Lung microvascular endothelial cell (primary cell): ENCODE measurements at places on chromosomes 2 and 18. TPM values are rescaled to one million over a fixed set of nuclear protein-coding genes. Genes with fewer than 3 reads are reported as not detected.

C2orf80 gene
- not detected in 2 replicates for total RNA-seq

ZNF24 gene
- total RNA-seq = 20.7 and 32.1 TPM in 2 replicates

PXDN gene
- total RNA-seq = 140 and 179 TPM in 2 replicates

FOXI3 gene
- not detected in 2 replicates for total RNA-seq

NPPC gene
- total RNA-seq = 0.20 TPM in 1 of 2 replicates, not detected in the other

FEV gene
- not detected in 2 replicates for total RNA-seq

NYAP2 gene
- total RNA-seq = not detected in 2 replicates

SRD5A2 gene
- not detected in 2 replicates for total RNA-seq

GKN2 gene
- not detected in 2 replicates for total RNA-seq

ANKRD30BL gene
- total RNA-seq = not detected in 2 replicates

KLHL14 gene
- total RNA-seq = 0.44 and 1.6 TPM in 2 replicates

RBM44 gene
- total RNA-seq = 0.22 and 0.60 TPM in 2 replicates

RUFY4 gene
- total RNA-seq = not detected in 2 replicates

BBS5 gene
- total RNA-seq = 0.99 and 1.3 TPM in 2 replicates

TNFAIP6 gene
- total RNA-seq = under 0.01 and 0.22 TPM in 2 replicates

RAMP1 gene
- 0.44 TPM in 1 of 2 replicates, not detected in the other for total RNA-seq

NCKAP5 gene
- total RNA-seq = under 0.01 TPM in 2 replicates

- DNase-seq = no peak
Measured at GRCh38 chr18:13511961-13512577, 214.3 kb downstream of the FAM210A start.

DNA sequence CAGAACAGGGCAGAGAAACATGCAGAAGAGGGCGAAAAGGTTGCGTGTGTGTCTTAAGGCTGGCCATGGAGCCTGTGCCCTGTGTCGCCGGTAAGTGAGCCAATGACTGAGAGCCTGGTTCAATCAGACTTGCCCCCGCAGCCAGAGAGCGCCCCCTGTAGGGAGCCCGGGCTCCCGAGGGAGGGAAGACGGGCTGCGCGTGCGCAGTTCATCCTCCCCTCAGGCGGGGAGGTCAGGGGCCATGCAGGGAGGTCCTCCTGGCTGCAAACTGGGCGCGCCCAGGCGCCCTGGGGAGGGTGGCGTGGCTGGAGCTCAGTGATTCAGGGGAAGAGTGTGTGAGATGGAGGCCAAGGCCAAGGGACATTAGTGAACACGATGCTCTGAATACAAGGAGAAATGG lies 276.6 kb downstream of the PHLPP1 start:
- DNase-seq = no peak

- peak; percentile 52 for DNase-seq
Measured at GRCh38 chr2:130337735-130338325, 4.9 kb upstream of the IMP4 start.

DNA sequence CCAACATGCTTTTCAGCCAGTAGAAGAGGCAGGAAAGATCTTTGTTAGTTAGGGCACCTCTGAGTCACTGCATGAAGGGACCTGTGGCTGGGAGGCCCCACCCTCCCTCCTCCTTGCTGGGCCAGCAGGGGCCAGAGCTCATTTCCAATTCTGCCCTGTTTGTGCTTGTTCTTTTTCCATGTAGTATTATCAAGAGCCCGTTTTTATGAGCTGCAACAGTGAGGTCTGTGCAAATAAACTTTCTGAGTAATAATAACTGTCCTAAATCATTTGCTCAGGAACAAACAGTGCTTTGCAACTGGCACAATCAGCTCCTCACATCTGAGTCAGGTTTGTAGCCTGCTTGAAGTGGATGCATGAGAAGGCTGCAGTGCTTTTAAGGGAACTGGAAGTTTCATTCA lies 128.0 kb downstream of the ARL4C start:
- no peak for DNase-seq

- DNase-seq = no peak
Measured at GRCh38 chr2:172640389-172640788, 84.5 kb downstream of the PDK1 start.

GRCh38 chr2:73013936-73014335 lies 57.6 kb downstream of the SFXN5 start:
- peak; percentile 87 for DNase-seq

GRCh38 chr2:70214953-70215549 lies 24.2 kb upstream of the C2orf42 start:
- no peak for DNase-seq

GRCh38 chr2:240402566-240403272 lies 32.7 kb upstream of the GPC1 start:
- DNase-seq = no peak

DNA sequence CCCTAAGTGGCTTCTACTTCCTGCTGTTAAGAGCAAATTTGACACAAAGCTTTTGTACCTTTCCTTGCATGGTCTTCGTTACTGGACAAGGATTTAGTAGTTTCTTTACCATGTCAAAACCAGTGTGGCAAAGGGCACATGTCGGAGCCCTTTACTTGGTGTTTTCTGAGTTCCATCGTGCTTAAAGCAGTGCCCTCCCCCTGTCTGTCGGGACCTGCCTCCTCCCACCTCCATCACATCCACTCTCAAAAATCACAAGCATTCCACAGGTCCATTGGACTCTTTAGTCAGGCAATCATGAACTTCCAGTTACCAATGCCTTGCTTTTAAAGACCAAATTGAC lies 763 bp downstream of the CCDC141 start:
- DNase-seq = no peak

DNA sequence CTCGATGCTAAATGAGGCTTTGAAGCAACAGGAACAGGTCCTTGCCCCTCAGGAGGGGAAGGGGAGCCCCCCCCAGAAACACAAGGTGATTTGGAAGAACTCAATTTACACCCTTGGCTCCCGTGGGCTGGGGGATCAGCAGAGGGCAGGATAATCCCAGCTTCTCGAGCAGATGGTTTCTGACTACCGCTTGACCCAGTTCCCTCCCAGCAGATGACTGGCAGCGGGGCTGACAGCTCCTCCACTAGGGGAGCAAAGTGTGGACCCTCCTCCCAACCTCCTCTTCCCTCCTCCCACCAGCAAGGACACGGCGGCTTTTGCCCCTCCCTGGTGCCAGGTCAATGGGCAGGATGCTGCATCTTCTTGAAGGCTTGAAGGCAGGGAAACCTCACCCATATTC lies 3.5 kb upstream of the INHBB start:
- no peak for DNase-seq

DNA sequence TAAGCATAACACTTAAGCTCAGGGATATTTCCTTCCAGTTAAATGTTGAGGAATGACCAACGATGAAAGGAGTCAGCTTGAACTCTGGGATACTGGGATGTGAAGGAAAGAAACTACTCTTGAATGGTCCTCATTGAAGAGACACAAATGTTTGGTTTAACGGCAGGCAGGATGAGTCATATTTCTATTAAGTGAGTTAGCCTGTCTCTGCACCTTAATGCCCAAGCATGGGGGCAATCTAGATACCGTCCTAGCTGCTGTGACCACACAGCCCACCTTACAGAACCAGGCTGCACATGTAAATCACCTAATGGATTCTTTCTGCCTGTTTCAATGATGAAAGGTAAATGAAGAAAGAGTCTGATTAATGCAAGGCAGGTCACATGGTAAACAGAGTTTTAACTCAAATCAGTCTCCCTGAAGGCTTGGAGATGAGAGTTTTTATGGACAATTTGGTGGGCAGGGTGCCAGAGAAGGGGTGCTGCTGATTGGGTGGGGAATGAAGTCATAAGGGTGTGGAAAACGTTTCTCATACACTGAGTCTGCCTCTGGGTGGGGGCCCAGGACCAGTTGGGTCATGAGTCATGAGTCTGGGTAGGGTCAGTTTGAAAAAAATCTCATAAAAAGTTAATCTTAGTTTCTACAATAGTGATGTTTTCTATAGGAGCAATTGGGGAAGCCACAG lies 144.6 kb upstream of the MMADHC start:
- DNase-seq = no peak

DNA sequence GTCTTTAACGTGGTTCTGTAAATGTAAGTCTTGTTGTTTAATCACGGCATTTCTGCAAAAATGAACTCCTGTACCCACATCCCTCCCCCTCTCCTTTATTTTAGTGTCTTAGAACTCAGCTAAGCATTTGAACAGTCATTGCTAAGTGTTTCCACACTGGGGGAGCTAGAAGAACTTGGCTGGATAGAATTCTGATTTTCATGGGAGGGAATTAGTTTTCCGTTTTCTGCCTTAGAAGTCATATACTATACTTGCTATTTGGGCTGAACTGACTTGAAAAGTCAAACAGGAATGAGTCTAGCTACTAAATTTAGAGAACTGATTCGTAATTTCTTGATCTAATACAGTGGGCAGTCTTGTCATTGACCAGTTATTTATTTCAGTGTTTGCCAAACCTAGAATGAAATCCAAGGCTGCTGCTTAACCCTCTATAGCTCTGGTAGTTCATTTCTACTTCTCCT lies 61.1 kb downstream of the FMNL2 start:
- no peak for DNase-seq

GRCh38 chr2:72864500-72864899 lies 22.7 kb upstream of the SPR start:
- peak; percentile 54 for DNase-seq

DNA sequence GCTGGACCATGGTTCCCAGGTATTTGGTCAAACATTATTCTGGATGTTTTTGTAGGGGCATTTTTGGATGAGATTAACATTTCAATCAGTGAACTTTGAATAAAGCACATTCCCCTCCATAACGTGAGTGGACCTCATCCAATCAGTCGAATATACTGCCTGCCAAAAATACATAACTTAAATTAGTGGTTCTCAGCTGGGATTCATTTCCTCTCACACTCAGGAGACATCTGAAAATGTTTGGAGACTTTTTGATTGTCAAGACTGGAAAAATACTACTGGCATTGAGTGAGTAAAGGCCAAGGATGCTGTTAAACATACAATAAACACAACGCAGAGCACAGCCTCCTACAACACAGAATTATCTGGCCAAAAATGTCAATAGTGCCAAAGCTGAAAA lies 198.2 kb downstream of the MYO1B start:
- no peak for DNase-seq

GRCh38 chr2:5538772-5539171 lies 153.4 kb upstream of the SOX11 start:
- no peak for DNase-seq

GRCh38 chr18:62612776-62613175 lies 90.0 kb downstream of the ZCCHC2 start:
- no peak for DNase-seq

DNA sequence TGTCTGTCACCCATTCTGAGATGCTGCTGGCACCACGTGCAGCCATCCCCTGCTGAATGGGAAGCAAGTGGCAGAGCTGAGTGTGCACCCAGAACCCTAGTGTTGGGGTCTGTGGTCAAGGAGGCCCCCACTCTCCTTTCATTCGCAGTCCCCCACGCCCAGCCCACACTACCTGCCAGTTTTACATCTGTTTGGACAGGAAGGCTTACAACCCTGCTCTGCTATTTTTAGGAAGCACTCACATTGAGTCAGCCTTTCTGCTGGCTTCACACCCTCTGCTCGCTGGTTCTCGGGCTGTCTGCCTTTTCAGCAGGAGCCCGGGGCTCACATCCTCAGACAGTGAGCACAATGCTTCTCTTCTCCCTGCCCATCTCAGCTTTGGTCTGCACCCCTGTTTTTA lies 10.7 kb upstream of the ADCY3 start:
- no peak for DNase-seq

DNA sequence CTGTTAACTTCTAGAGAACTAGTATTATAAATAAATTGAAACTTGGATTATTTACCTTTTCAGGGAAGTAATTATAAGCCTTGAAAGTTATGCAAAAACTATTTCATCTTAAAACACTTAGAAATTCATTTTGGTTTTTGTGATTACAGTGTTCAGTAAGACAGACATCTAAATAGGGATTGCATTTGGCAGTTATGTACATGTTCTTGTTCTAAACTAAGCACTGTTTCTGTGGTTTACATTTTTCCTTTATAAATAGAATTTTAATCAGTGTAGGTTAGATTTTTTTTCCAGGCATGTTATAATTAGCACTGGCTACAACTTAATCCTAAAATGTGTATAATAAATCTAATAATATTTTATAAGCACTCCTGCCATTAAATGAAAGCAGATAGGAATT lies 35.0 kb downstream of the LCLAT1 start:
- no peak for DNase-seq

DNA sequence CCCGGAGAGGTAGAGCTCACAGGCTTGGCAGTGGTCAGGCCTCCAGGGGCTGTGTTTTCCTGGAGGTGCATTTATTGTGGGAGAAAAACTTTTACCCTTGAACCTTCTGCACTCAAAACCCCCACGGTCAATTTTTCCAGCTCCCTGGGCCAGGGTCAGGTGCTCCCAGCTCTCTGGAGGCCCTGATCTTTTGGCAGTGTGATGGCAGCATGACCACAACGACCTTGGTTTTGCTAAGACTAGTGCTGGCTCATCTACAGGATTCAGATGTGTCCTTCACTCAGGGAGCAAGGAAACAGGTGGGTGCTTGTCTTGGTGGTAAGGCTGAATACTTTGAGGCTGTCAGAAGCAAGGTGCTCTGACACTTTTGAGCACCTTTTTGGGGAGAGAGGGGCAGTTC lies 92.3 kb downstream of the CCDC93 start:
- DNase-seq = no peak

GRCh38 chr2:236915186-236915585 lies 170.5 kb upstream of the COPS8 start:
- DNase-seq = no peak

DNA sequence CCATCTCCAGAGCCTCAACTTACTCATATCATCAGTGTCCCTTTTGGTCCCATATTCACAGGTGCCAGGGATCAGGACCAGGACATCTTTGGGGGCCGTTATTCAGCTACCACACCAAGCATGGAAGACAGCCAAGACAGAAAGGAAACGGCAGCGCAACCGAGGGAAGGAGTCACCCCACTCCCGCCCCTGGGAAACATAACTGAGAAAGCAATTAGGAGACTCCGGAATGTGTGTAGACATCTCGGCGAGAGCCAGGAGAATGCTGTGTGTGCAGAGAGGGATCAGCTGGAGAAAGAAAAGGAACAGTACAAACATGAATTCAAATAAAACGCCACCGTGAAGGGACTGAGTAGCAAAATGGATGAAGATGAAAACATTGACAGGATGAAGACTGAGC lies 13.4 kb upstream of the BOK start:
- peak; percentile 86 for DNase-seq

- DNase-seq = no peak
Measured at GRCh38 chr18:48013162-48013561, 82.7 kb upstream of the SMAD2 start.

DNA sequence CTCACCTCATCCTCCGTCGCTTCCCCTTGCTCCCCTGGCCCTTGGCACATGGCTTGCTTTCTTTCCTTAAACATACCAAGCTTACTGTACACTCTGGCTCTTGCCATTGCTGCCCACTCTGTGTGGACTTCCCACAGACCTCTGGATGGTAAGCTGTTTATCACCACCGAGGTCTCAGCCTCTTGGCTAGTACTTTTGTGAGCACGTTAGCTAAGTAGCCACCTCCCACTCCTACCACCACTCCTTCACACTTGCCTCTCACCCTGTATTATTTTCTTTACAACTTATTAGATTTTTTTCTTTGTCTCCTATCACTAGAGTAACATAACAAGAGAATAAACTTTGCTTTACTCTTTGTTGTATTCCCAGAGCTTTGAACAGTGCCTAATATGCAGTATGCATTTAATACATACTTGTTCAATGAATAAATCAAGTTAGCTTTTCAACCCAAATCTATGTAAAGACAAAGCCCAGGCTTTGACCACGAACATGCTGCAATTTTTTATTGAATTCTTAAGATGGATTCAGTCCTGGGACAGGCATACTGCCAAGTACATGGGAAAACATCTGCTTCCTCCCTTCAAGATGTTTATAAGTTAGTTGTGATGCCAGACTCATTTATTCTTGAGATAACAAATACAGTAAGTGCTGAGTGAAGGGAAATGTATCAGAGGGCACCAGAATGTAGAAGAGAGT lies 25.0 kb upstream of the MSGN1 start:
- DNase-seq = no peak

- DNase-seq = no peak
Measured at GRCh38 chr2:204343685-204344084, 201.6 kb upstream of the PARD3B start.
